ENCODE measurements at places on chromosomes 6 and 20.
A peak's percentile ranks its signal among the peaks of the same experiment; 100 is the strongest.

GRCh38 chr6:57328074-57328473, 10.6 kb downstream of the PRIM2 start:
- no peak for DNase-seq

DNA sequence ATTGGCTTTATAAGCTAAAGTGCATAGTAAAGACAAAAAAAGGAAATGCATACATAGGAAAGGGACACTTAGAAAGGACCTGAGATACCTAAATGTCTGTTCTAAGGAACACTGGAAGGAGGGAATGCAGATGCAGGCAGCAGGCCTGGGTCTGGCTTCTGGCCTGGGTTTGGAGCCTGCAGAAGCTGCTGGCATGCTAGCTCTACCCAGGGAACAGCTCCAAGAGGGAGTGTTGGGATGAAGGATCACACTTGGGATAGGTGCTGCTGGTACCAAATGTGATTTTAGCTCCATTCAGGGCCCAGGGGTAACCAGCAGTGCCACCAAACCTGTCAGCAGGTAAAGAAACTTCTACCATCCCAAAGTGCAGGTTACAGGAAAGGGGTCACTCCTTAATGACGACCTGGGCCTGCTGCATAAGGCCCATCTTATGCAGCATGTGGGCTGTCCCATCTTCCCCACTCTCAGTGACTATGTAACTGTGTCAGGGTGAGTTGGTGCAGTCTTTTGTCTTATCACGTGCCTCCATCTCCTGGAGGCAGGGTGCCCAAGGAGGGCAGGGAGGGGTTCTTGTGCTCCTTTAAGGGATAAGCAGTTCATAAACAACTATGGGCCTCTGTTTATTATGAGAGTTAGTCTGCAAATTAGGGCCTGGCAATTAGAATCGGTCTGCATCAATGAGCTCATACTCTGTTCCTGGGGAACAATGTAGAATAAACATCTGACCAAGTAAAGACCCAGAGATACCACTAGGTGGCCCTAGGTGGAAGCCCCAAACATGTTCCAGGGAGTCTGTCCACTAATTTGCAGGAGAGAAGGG, 26.9 kb downstream of the DDX27 start:
- DNase-seq, result no peak

GRCh38 chr6:139325686-139326085, 33.9 kb upstream of the TXLNB start:
- DNase-seq, result no peak

GRCh38 chr6:7878401-7878964, 32.1 kb downstream of the TXNDC5 start:
- no peak for DNase-seq

DNA sequence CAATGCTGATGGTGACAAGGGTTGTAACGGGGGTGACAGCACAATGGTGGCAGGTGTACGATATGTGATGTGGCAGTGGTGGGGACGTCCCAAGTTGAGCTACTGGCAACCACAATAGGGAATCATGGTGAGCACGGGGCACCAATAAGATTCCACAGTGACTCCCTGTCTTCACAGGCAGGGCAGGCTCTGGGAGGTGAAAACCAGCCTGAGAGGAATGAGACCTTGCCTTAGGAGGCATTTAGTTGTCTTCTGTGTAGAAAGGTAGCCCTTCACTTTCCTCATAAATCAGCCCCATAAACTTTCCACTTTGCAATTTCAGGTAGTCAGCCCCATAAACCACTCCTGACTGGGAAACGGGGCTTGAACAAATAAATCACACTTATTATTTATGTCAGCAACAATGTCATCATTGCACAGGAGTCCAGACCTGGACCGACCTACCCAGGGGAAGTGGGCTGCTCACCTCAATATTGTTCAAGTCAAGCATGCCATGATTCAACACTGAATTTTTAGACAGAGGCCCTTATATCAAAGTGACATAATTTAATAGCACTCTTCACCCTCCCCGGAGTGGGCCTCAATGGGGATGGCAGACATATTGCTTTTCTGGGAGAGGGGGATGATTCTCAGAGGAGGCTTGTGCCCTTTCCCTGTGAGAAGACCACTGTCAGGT, 150.8 kb downstream of the CDC5L start:
- no peak for DNase-seq

GRCh38 chr6:131825946-131826345, 18.1 kb downstream of the ENPP1 start:
- DNase-seq, result no peak

DNA sequence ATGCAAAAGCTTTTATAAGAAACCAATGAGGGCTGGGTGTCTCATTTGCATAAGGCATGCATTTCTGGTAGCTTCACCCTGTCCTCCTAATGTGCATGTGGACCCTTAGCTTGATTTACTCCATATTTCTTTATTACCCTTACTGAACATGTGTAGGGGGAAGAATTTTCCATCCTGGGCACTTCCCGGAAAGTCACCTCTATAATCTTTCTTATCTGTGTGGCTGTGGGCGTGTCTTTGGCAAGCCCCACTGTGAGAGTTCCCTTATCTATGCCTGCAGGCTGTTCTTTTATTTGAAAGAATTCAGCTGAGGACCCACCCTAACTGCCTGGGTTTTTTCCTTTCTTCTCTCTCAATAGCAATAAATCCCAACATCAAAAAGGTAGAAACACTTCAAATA, 627.8 kb downstream of the DOK5 start:
- no peak for DNase-seq

DNA sequence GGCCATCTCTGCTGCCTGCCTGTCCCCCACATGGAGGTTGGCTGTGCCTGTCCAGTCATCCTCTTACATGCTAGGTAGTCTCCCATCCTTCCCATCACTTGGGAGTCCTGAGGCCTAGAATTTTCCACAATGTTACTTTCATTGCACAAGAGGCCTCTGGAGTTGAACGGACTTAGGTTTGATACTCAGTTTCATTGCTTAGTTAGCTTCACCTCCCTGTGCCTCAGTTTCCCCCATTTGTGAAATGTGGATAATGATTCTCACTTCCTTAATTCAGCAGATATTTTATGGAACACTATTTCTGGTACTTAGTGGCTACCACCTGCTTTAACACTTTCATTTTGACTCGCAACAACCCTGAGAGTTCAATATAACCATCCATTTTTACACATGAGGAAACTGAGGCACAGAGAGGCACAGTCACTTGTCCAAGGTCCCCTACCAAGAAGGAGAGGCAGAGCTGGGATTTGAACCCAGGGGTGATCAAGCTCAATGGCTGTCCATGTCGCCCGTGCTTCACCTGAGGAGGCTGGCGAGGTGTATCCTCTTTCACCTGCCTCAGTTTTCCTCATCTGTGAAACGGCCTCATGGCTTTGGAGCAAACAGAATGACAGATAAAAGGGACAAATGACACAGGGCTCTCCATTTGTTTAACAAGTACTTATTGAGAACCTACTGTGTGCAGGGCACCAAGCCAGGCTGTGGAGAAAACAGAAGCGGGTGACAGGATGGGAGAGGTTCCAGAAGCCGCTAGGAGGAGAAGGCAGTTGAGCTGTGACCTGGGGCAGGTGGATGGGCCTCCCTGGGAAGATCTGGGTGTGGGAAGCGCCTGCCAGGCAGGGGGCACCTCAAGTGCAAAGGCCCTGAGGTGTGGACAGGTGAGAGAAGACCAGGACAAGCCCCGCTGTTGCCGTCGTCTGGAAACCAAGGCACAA, 154.3 kb upstream of the PTPN1 start:
- no peak for DNase-seq

DNA sequence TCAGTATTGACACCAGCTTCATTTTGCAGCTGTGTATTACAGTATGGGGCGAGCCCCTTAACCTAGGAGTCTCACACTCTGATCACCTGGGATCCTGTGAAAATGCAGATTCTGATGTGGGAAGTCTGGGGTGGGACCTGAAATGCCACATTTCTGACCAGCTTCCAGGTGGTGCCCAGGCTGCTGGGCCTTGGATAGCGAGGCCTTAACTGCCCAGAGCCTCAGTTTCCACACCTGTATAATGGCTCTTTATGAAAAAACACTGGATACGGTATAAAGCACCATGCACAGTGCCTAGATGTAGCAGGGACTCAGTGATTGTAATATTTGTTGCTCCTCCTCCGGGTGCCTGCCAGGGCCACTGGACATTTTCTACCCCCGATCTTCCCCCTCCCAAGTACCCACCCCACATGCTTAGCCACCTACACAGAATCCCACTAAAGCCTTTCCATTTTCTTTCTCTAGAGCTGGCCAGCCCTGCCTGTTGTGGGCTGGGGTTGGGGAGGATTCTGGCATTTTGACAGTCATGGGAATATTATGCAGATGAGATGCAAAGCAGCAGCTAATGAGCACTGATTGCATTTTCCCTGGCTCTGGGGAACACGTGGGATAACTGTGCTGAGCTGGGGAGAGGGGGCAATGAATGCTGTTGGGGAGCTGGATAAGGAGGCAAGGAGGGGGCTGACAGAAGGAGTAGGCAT, 44.8 kb downstream of the SPDEF start:
- DNase-seq, result no peak

DNA sequence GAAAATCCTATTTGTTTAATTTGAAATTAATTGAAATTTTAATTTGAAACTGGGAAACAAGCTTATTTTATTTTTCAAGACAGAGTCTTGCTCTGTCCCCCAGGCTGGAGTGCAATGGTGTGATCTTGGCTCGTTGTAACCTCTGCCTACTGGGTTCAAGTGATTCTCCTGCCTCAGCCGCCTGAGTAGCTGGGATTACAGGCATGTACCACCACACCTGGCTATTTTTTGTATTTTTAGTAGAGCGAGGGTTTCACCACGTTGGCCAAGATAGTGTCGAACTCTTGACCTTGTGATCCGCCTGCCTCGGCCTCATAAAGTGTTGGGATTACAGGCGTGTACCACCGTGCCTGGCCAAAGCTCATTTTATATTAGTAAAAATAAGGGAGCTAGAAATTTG, 4.2 kb downstream of the SRSF3 start:
- no peak for DNase-seq

DNA sequence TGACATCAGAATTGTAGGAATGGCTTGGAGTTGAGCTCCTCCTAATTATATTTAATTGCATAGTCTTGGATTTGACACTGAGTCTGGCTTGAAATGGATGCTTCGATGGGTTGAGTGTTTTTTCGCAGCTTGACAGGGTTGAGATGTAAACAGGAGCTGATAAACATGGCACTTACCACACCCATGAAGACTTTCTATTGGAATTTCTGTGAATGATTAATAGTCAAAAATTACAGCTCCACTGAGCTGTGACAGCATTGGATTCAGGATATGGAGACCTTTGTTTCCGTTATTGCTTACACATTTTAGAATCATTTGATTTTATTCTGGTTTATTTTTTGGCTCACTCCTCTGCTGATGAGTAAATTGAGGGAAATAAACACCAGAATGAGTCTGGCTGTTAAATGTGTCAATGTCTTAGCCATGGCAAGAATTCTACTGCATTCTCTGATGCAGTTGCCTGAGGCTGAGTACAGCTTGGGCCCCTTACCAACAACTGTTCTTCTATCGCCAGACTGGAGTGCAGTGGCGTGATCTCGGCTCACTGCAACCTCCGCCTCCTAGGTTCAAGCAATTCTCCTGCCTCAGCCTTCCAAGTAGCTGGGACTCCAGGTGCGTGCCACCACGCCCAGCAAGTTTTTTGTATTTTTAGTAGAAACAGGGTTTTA, 128.1 kb upstream of the DOK5 start:
- no peak for DNase-seq

GRCh38 chr20:2921506-2921905, 48.2 kb downstream of the PTPRA start:
- no peak for DNase-seq

DNA sequence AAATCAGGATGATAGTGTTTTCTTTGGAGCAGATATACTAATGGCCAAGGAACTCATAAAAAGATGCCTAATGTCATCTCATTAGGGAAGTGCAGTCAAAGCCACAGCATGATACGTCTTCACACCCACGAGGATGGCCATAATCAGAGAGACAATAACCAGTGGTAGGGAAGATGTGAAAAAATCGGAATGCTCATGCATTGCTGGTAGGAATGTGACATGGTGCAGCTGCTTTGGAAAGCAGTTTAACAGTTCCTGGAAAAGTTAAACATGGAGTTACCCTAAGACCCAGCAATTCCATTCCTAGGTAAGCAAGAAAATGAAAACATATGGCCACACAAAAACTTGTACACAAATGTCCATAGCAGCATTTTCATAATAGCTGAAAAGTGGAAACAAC, 29.9 kb downstream of the BCAS1 start:
- no peak for DNase-seq

DNA sequence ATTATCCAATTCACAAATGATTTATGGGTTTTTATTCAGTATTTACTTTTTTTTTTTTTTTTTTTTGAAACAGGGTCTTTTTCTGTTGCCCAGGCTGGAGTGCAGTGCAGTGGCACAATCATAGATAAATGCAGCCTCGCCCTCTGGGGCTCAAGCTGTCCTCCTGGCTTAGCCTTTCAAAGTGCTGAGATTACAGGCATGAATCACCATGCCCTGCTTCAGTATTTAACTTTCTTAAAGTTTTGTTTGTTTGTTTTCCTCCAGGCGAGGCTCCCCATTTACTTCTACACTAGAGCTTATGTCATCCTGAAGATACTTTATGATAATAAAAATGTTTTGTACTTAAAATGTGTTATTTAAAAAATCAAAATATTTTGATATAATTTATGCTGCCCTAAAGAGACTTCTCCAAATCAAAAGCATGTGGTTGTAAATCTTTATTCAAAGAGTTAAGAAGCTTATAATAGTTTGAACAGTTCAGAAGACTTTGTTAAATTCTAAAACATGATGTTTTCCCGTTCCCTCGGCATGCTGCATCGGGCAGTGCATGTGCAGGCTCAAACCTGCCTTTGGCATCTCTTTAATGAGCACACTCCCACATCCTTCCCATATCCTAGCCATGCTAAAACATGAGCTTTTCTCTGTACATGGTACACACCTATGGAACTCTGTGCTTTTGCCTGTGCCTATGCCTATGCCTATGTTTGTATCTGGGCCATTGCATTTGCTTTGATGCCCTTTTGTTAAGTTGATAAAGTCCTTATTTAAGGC, 11.0 kb downstream of the SMPDL3A start:
- DNase-seq, result no peak

GRCh38 chr6:132122871-132123270, 171.7 kb upstream of the CCN2 start:
- no peak for DNase-seq

DNA sequence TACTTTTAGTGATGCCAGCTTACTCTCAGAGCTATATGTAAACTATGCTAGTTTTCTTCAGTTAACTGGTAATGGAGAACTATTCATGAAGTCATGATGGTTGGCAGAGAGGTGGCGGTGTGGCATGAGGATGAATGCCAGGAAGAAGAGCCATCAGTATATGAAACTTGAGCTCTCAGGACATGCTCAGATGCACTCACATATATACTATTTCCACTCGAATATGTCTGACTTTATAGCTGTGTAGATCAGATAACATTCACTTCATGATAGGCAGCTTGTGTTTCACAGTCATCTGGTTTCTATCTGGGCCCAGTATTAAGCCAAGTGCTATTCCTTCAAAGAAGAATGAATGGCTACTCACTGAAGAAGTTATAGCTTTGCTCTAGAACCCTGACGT, 46.2 kb upstream of the CEP85L start:
- no peak for DNase-seq

GRCh38 chr6:36533321-36533720, 14.0 kb downstream of the STK38 start:
- no peak for DNase-seq

GRCh38 chr6:2296781-2297180, 51.4 kb upstream of the GMDS start:
- DNase-seq, result no peak

- peak; percentile 94 for DNase-seq
Measured at GRCh38 chr20:2451939-2452732, 18.5 kb downstream of the SNRPB start.

GRCh38 chr6:15106958-15107643, 138.8 kb upstream of the JARID2 start:
- no peak for DNase-seq
